ENCODE measurements at places on chromosomes 6 and 20. TPM values are rescaled to one million over a fixed set of nuclear protein-coding genes. Genes with fewer than 3 reads are reported as not detected.

Gene CDH4
- total RNA-seq, result 1.1 TPM

Gene ENPP1
- 27.7 TPM for total RNA-seq

Gene TBCC
- total RNA-seq, result 30.3 TPM

Gene CD24
- 122 TPM for total RNA-seq

Gene SERPINB1
- total RNA-seq, result 23.2 TPM
